ENCODE measurements at places on chromosomes 13 and 19.

DNA sequence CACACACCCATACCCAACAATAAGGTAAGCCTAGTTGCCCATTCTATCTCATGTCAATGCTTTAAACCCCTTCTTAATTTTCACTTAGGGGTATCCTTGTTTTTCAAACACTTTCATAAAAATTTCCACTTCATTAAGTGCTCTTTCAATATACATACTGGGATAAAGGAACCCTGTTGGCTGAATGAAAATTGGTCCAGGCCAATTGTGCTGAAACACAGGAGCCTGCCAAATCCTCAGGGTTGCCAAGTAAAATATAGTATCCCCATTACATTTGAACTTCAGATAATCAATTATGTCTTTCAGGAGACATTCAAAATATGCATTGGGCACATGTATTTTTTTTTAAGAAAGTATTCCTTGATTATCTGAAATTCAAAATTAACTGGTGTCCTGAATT lies 1131.1 kb downstream of the SLITRK1 start:
- DNase-seq: no peak

- DNase-seq: no peak
Measured at GRCh38 chr19:22609630-22610029, 24.5 kb upstream of the ZNF492 start.

DNA sequence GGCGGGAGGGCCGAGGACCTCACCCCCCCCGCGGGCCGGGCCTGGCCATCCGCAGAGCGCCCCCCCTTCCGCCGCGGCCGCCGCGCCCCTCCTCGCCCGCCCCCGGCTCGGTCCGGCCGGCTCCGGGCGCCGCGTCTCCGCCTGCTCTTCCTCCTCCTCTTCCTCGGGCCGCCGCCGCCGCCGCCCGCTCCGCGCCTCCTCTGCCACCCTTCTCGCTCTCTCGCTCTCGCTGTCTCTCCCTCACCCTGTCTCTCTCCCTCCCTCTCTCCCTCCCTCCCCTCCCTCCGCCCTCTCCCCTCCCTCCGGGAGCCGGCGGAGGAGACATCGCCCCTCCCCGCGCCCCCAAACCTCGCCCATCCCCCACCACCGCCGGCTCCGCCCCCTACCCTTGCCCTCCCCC lies at the start of gene SHANK1:
TSS of gene SHANK1 (minus strand) at position 237 of the 400 bp plus-strand sequence. CDS start 2,883 bp downstream, outside the sequence.
- DNase-seq: peak; percentile 28

- no peak for DNase-seq
Measured at GRCh38 chr13:58994777-58995176, 1169.0 kb downstream of the DIAPH3 start.

DNA sequence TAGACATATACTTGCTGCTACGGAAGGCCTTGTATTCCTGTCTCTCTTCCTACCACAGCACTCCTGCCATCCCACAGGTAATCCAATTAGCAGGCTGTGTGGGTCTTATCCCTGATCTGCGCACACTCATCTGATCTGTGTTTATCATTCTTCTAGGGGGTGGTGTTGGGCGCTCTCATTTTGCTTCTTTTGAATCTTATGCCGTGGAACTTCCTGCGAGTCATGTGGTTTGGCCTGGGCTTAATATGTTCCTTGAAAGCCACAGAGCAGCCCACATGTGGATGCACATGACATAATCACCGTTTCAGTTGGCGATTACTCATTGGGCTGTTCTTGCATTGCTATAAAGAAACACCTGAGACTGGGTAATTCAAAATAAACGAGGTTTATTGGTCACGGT lies 7.5 kb downstream of the RASA3 start:
- DNase-seq: peak; percentile 83

- no peak for DNase-seq
Measured at GRCh38 chr13:28585561-28585960, 73.4 kb upstream of the POMP start.

GRCh38 chr13:98222081-98222554 lies 45.0 kb upstream of the RNF113B start:
- DNase-seq: peak; percentile 64

- DNase-seq: peak; percentile 43
Measured at GRCh38 chr19:42386974-42387707, 3.0 kb downstream of the CNFN start.

- DNase-seq: no peak
Measured at GRCh38 chr19:6697291-6697690, 23.2 kb downstream of the C3 start.

- peak; percentile 31 for DNase-seq
Measured at GRCh38 chr19:58317476-58318072, 9.2 kb upstream of the ZSCAN22 start.

GRCh38 chr19:58183817-58184215 lies 955 bp downstream of the ZNF274 start:
- no peak for DNase-seq

- no peak for DNase-seq
Measured at GRCh38 chr13:95893861-95894260, 159.3 kb downstream of the UGGT2 start.

DNA sequence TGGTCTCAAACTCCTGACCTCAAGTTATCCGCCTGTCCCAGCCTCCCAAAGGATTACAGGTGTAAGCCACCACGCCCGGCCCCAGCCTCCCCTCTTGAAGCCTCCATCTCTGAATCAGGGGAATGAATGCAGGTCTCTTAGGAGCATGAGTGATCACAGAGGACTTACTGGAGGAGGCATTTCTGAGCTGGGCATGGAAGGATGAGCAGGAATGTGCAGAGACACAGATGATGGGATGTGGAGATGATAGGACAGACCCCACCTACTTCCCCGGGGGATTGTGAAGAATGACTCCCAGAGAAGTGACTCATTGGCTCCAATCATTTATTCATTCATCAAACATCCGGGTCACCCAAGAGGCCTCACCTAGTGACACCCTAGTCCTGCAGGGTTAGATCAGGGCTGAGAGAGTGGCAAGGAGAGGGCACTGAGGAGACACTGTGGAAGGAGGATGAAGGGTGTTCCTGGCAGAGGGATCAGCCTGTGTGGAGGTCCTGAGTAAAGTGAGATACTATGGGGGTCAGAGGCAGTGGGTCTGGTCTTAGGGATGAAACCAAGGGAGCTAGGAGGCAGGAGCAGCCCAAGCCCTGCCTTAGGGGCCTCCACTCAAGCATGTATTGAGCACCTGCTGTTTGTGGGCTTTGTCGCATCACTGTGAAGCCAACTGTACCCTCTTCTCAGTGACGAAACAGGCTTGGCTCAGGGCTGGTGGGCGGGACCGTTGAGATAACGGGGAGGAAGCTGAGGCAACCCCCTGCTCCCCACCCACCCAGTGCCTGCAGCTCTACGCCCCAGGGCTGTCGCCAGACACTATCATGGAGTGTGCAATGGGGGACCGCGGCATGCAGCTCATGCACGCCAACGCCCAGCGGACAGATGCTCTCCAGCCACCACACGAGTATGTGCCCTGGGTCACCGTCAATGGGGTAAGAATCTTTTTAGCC lies 3.0 kb downstream of the IFI30 start:
- DNase-seq: no peak

- DNase-seq: no peak
Measured at GRCh38 chr13:110808138-110808537, 94.6 kb downstream of the ING1 start.

DNA sequence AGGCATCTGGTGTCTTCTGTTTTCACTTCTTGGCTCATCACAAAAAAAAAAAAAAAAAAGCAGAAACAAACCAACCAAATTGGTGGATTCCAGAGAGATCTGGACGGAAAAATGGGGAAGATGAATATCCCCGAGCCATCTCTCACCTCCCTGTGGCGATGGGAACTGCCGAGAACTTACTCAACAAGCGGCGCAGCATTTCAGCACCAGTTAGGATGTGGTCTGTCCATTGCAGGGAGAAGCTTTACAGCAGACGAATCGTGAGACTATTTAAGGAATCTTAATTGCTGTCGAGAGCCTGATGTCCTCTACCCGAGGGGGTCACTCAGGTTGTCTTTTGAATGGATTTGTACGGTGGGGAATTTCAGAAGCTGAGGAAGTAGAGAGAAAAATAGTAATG lies 17.3 kb upstream of the KDM4B start:
- no peak for DNase-seq

GRCh38 chr19:42440357-42441048 lies 2.2 kb downstream of the CXCL17 start:
- DNase-seq: peak; percentile 55

- no peak for DNase-seq
Measured at GRCh38 chr19:17302391-17303166, 646 bp downstream of the ABHD8 start.

DNA sequence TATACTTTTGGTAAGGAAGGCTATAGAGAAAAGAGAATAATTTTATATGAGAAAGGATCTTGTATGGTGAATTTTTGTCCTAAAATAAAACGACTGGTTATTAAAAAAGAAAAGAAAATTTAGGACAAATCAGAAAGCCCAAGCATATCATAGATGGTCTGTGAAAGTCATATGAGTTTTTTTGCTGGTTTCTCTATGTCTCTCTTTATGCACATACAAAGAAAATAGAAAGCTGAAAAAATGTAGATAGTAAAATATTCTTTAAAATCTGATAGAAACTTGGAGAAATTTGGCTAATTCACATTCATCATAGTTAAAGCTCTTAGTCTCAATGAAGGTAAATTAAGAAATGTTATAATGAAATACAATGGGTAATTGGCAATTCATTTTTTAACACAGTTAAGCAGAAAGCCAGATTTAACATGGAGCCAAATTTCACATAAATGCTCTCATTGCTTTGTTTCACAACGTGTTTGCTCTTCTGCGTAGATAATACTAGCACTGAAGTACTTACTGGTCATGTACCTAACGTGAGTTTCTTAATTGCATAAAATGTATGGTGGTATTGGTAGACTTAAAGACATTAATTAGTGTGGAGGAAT lies 621.5 kb upstream of the ATXN8OS start:
- DNase-seq: no peak

DNA sequence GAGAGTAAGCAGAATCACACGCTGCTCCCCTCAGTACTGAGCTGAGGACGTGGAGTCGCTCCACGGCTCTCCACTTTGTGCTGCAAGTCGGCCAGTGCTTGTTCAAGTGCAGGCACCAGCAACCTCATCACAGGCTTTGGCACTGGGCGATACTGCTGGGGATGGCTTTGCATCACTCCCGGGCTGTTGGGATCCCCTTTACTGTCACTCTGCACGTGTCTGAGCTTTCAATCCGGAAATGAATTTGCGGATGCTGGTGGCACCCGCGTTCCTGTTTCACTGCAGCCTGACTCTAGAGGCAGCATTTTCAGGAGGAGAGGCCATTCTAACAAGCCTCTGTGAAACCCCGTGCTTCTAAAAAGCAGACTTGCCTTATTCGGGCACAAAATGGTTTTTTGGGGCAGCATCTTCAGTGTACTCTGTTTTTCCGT lies 19.1 kb downstream of the SMARCA4 start:
- no peak for DNase-seq

- DNase-seq: no peak
Measured at GRCh38 chr13:83810136-83810535, 72.1 kb downstream of the SLITRK1 start.
